SW 1271 (cell line): ENCODE measurements at places on chromosomes 6 and 20.

DNA sequence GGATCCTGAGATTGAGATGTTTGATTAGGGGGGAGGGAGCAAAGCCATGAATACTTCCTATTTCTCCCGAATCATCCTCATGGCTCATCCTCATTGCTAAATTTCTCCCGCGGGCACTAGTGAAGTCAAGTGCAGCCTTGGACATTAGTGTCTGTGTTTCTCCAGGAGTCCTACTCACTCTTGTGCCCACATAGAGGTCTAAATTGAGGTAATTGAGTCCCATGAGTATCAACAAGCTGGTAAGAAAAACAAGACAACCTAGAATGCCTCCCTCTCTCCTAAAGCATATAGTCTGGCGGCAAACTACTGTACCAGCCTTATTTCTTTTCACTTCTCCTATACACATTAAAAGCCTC, 420 bp downstream of the CENPQ start:
- DNase-seq = no peak

DNA sequence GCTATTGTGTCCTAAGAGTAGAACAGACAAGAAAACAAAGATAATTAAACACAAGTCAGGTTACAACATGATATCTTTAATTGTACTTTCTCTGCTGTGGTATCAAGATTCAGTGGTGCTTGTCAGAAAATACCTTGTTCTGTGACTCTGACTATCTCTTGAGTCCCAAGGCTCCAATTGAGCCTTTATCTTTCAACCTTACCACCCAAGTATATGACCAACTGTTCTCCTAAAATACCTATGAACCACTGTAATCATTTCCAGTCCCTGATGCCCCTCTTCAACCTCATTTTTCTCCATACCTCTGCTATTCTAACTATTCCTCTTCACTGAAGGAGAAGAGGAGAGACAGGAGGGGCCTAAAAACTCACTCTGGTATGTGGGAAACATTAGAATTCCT, 66.9 kb upstream of the TPD52L1 start:
- no peak for DNase-seq

DNA sequence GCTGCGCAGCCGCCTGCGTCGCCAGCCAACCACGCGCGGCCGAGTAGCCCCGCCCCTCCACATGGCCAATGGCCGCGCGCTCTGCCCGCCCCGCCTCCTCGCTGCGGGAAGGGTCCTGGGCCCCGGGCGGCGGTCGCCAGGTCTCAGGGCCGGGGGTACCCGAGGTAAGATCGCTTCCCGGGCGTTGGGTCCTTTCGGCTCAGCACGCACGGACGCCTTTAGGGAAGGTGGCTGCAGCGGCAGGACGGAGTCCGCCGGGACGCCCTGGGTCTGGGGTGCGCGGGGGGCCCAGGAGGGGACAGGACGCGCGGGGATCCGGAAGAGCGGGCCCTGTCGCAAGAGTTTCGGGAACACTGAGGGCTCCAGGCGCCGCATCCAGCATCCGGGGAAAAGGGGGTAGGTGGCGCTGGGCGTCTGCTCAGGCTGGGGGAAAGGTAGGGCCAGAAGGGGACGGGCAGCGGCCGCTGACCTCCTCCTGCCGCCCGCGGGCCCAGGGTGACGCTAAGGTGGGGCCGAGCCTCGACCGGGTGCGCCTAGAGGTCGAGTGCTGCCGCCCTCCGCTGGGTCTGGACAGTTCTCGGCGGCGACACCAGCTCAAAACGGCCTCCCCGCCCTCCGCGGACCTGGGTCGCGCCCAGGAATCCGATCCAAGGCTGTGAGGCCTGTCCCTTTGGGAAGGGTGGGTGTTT, at the start of gene MAVS:
TSS of gene MAVS (plus strand) at position 95 of the 689 bp plus-strand sequence. CDS start 7,791 bp downstream, outside the sequence.
- peak; percentile 78 for DNase-seq

GRCh38 chr6:16512544-16513290, 248.5 kb downstream of the ATXN1 start:
- no peak for DNase-seq

DNA sequence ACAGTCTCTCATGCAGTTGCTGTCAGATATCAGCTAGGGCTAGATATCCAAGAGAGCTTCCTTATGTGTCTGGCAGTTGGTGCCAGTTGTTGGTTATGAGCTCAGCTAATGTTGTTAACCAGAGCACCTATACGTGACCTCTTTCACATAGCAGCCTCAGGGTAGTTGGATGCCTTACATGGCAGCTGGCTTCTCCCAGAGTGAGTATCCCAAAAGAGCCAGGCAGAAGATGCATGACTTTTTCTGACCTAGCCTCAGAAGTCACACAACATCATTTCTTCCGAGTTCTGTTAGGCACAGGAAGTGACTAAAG, 175.7 kb downstream of the VEGFA start:
- no peak for DNase-seq

DNA sequence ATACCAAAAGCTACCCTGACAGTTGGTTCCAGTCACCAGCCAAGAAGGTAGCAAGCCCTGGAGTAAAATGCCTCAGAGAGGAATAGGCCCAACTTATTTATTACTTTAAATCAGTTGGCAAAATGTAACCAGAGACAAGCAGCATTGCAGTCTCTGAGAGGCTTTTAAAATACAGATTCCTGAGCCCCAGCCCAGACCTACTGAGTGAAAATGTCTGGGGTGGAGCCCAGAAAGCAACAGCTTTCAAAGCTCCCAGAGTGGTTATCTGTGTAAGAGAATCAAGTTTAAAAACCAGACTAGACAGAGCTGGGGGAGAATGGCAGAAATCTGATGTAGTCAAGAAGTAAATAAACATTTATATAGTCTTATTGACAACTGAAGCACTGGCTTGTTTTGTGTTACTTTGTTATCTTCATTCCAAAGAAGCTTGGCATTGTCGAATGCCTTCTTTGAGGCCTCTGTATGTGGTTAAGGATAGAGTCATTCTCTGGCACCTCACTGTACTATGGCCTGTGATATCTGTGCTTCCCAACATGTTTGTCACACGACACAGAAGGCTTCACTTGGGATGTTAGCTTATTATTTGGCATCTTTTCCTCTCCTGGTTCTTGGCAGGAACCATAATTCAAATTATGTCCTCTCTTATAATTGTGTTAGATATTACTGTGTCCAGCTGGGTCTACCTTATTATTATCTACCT, 313.5 kb downstream of the SLC35F1 start:
- DNase-seq = no peak

DNA sequence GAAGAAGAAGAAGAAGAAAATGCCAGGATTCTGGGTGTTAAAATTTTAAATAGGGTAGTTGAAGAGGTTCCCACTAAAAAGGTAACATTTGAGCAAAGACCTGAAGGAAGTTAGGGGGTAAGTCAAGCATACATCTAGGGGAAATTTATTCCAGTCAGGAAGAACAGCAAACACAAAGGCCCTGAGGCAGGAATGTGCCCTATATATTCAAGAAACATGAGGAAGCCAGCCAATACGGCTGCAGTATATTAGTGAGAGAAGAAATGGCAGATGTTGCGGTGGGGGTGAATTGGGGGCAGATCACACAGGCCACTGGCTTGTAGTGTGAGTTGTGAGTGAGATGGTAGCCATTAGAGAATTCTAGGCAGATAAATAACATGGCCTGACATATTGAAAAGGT, 6.0 kb downstream of the ZNF76 start:
- no peak for DNase-seq

- no peak for DNase-seq
Observed at GRCh38 chr6:6251555-6252280, 68.7 kb downstream of the F13A1 start.

DNA sequence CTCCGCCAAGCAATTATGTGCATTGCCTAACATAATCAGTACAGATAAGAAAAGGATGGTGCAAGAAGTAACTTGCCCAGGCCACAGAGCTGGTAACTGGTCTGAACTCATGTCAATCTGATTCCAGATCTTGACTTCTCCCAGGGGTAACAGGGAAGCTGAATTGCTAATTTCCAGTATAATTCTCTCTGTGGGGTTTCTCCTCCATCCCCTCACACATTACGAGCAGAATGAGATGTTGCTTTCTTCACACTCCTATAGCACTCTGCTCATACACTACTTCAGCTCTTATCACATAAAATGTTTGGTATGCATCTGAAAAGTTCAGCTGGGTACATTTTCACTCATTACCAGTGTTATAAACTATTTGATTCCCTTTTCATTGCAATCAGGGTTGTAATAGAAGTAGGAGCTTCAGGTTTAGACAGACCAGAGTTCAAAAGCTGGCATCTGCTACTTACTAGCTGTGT, 24.0 kb upstream of the LRRC1 start:
- DNase-seq = no peak

DNA sequence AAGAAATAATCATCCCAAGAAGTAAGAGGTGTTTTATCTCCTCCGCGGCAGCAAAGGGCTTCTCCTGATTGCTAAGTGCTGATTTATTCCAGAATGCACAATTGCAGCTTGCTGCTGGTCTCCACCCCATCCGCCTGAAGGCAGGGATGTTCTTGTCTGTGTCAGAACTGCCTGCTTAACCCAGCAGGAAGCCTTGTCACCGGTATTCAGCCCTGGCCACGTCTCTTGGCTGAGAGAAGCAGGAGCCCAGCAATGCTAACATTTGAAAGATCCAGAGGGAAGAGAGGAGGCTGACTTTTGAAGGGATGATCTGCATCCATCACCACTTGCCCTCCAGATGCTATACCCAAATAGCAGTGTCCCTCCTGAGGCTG, 4.2 kb downstream of the SCML4 start:
- DNase-seq = no peak

GRCh38 chr20:24962510-24962909, 13.4 kb downstream of the CST7 start:
- DNase-seq = no peak

DNA sequence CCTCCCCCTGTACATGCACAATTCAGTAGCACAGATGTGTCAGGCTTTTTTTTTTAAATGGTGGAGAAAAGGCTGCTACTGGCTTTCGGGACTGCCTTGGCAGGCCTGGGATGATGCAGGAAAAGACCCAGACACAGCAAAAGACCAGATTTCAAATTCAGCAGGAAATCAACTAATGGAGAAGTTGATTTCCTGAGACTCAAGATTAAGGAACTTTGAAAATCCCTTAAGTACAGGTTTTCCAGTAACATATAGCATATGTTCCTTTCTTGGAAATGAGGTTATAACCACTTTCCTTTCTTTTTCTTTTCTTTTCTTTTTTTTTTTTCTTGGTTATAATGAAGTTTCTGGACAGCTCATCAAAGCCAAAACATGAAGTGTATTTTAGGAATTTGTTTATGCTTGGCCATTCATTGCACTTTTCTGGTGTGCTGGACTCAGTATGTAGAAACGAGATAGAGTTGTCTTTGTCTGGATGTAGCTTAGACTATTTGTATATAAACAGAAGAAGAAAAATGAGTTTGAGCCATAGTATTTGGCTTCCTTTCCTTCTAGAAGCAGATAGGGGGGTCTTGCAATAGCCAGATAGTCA, 119.4 kb downstream of the SASH1 start:
- no peak for DNase-seq

- no peak for DNase-seq
Observed at GRCh38 chr6:110430236-110430635, 14.9 kb upstream of the DDO start.

GRCh38 chr6:99613705-99614429, 7.2 kb downstream of the PRDM13 start:
- DNase-seq = no peak

DNA sequence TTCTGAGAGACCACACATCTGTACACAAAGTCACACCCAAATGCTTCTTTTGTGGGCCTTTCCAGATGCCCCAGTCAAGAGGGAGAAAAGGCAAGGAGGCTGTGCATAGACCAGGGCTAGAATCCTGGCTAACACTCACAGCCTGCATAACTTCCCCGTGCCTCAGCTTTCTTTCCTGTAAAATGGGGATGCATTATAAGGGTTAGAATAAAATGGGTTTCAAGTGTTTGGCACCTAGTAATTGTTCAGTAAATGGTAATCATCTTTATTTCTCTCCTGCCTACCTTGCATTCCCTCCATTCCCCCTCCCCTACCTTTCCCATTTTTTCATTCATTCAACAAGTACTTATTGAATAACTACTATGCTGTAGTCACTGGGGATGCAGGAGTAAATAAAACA, 29.4 kb downstream of the UNC5CL start:
- no peak for DNase-seq

GRCh38 chr6:157944983-157945931, 36.4 kb upstream of the SYNJ2 start:
- no peak for DNase-seq

- DNase-seq = no peak
Observed at GRCh38 chr6:80793411-80793810, 686.9 kb downstream of the BCKDHB start.

GRCh38 chr6:142651384-142651783, 293.6 kb downstream of the HIVEP2 start:
- no peak for DNase-seq

- DNase-seq = no peak
Observed at GRCh38 chr20:58471193-58472164, 43.7 kb downstream of the APCDD1L start.

DNA sequence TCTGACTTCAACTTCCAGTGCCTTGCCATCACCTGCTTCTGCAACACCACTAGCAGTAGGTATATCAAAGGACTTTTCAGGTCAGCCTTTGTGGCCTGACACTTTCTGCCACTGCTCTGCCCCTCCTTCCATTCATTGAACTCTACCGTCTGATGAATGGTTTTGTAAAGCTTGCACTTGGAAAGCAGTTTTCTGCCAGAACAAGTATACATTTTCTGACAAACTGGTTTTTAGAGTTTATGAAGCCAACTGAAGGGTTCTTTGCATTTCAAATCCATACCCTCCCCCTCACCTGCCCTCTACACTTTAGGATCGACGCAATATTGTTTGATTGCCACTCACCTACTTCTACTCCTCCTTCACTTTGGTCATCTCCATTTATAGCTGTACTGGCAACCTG, 603.1 kb downstream of the HACE1 start:
- DNase-seq = no peak

GRCh38 chr6:91276315-91276714, 689.4 kb upstream of the MAP3K7 start:
- no peak for DNase-seq

DNA sequence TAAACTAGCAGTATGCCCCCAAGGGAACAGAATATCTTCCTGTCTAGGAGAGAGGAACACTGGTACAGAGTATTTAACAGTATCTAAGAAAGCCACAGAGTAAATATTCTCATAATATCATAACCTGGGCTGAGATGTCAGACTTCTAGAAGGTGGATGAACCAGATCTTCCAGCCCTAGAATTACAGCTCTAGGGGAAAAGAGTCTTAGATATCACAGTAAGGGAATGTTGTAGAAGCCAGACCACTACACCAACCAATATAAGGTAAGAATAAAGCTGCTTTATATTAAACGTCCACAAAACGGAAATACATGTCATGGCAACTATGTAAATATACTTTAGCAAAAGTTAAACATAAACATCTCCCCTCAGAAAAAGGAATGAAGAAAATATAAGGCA, 12.4 kb downstream of the SERINC1 start:
- no peak for DNase-seq

- no peak for DNase-seq
Observed at GRCh38 chr20:63967330-63968135, 2.2 kb downstream of the ZNF512B start.

DNA sequence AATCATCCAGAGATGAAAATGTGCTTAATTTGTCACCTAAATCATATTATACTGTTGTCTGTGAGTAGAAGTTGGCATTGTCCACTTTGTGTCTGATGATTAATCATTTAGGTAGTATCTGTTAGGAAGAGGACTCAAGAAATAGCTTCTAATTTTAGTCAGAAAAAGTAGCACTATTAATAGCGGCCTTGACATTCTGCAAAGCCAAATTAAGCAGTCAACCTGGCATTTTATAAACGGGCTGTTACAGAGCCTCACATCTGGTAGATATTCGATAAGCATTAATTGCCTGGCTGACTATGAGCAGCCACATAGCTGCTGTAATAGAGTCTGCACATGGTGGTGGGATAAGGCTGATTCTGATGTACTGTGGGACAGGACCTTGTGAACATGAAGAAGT, 99.5 kb downstream of the KLHL32 start:
- no peak for DNase-seq

- no peak for DNase-seq
Observed at GRCh38 chr6:150235218-150235617, 92.4 kb downstream of the PPP1R14C start.
